ENCODE measurements at places on chromosomes 6 and 20. TPM values are rescaled to one million over a fixed set of nuclear protein-coding genes. Genes with fewer than 3 reads are reported as not detected.

Gene SAMD3
- total RNA-seq = 38.5 TPM

Gene IMPG1
- not detected for total RNA-seq

Gene DEFB126
- not detected for total RNA-seq

- H3K36me3 ChIP-seq = no peaks in the 10 kb centered on the region
- DNase-seq = no peak
- H3K27me3 ChIP-seq = no peaks in the 10 kb centered on the region
These were observed 34.1 kb upstream of the LAMA4 start for GRCh38 chr6:112288475-112288874.

DNA sequence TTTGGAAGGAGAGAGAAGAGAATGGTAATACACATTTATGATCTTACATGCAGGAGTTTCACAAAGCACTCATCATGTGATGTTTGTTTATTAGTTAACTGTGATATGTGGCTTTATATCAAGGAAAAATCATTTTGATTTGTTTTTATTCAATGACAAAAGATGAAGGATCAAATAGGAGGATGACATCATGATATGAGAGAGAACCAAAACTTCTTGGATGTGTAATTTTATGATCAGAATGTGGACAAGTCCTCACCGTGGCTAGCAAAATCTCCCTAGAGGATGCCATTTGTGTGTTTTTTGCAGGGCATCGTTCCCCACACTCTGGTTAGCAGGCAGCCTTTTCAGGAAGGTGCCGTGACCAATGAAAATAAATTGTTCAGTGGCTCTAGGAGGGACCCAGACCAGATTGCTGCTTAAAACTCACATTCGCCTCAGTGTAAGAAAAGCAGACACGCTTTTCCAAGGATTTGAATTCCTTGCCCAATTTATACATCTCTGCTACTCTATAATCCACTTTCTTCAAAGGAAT, 552.7 kb downstream of the NKAIN2 start:
- DNase-seq = no peak
- H3K4me1 ChIP-seq = no peaks in the 10 kb centered on the region
- no peaks in the 10 kb centered on the region for H3K27me3 ChIP-seq
- H3K27ac ChIP-seq = no peak overlapping the region

- H3K27ac ChIP-seq = no peak overlapping the region
- H3K27me3 ChIP-seq = no peaks in the 10 kb centered on the region
- H3K36me3 ChIP-seq = no peaks in the 10 kb centered on the region
- no peaks in the 10 kb centered on the region for H3K4me1 ChIP-seq
- no peak for DNase-seq
- H3K4me3 ChIP-seq = no peak overlapping the region
These were observed 30.0 kb downstream of the CDKAL1 start for GRCh38 chr6:20564269-20564668.

- no peaks in the 10 kb centered on the region for H3K4me1 ChIP-seq
- no peak overlapping the region for H3K27ac ChIP-seq
- H3K27me3 ChIP-seq = no peaks in the 10 kb centered on the region
- H3K36me3 ChIP-seq = no peaks in the 10 kb centered on the region
- no peak overlapping the region for H3K4me3 ChIP-seq
These were observed 59.4 kb downstream of the CD164 start for GRCh38 chr6:109322825-109323224.

DNA sequence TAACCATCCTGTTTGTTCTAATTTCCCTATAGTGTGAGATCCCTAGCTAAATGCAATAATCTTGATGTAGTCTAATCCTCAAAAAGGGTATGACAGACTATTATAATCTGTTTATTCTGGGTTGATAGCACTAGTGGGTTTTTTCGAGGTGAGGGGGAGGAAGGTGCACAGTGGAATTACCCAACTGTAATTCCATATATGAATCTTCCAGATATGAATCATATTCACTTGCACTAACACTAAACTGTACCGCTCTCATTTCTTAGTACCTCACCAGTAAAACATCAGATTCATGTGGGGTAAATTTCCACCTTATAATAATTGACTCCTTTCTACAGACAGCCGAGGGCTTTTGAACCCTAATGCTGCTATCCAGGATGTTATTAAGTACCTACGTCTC, 16.5 kb downstream of the NCOA7 start:
- peaks cover 10% of the 10 kb centered on the region for H3K4me1 ChIP-seq
- no peaks in the 10 kb centered on the region for H3K27me3 ChIP-seq
- H3K36me3 ChIP-seq = peaks cover 2% of the 10 kb centered on the region
- no peak for DNase-seq
- H3K27ac ChIP-seq = no peak overlapping the region
- H3K4me3 ChIP-seq = no peak overlapping the region

DNA sequence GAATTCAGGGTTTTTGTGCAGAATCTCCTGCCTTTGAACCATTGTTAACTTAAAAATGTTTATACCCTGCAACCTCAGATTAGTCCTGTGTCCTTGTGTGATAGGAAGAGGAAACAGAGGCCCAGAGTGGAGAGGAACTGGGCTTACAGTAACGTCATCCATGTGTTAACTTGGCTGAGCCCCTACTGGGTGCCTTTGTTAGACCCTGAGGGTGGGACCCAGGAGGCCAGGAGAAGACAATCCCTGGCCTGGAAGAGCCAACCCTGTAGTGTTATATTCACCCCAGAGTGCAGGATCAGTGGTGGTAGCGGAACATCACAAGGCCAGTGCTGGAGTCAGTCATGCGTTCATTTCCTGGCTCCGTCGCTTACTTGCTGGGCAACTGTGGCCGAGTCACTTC, 10.6 kb downstream of the MYLK2 start:
- H3K4me3 ChIP-seq = no peak overlapping the region
- no peaks in the 10 kb centered on the region for H3K36me3 ChIP-seq

GRCh38 chr20:44187772-44188709, 1.1 kb upstream of the JPH2 start:
- peaks cover 16% of the 10 kb centered on the region for H3K4me1 ChIP-seq
- no peaks in the 10 kb centered on the region for H3K36me3 ChIP-seq
- H3K27me3 ChIP-seq = peaks cover 20% of the 10 kb centered on the region
- no peak overlapping the region for H3K27ac ChIP-seq
- DNase-seq = no peak
- H3K4me3 ChIP-seq = no peak overlapping the region

GRCh38 chr6:82063574-82063973, 184.0 kb downstream of the IBTK start:
- H3K27ac ChIP-seq = no peak overlapping the region
- no peaks in the 10 kb centered on the region for H3K27me3 ChIP-seq
- H3K4me3 ChIP-seq = no peak overlapping the region
- H3K4me1 ChIP-seq = no peaks in the 10 kb centered on the region
- H3K36me3 ChIP-seq = no peaks in the 10 kb centered on the region

Data from T-cell (primary cell).